ENCODE measurements at places on chromosomes 13 and 19.

GRCh38 chr13:113413898-113414282 lies 39.4 kb downstream of the ADPRHL1 start:
- DNase-seq: no peak

DNA sequence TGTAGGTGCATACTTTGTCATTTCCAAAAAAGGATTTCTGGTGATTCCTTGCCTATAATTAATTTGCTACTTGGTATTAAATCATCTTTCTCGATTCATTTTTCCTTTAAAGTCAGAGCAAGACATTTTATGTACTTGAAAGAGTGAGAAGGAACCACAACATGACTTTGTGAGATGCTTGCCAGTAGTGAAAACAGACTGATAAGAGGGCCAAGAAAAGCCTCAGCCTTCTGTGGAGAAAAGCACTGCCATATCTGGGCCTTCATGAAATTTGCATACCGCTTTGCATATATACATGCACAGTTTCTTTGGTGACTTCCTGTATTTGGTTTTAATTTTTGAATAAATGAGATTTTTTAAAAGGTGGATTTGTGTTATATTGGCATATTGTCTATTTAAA lies 128.4 kb downstream of the CDK8 start:
- DNase-seq: no peak

DNA sequence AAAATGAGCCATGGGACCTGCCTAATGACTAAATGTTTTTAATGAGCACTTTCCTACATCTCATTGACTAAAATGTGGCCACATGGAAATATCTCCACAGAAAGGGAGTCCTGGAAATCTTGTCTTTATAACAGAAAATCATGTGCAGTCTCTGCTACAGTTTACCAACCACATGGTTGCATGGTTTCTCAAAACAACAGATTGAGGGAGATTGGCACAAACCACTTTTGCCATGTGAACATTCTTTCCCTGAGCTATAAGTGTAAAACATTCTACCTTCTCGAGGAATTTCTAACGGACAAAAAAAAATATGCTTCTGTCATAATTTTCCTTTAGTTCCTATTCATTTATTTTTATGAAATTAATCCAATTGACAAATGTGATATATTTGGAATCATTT lies 218.9 kb upstream of the SLITRK5 start:
- no peak for DNase-seq

- no peak for DNase-seq
These were observed 37.0 kb upstream of the NANOS3 start for GRCh38 chr19:13839938-13840304.

- DNase-seq: peak; percentile 4
These were observed 8.6 kb upstream of the CEACAM6 start for GRCh38 chr19:41746593-41747227.

DNA sequence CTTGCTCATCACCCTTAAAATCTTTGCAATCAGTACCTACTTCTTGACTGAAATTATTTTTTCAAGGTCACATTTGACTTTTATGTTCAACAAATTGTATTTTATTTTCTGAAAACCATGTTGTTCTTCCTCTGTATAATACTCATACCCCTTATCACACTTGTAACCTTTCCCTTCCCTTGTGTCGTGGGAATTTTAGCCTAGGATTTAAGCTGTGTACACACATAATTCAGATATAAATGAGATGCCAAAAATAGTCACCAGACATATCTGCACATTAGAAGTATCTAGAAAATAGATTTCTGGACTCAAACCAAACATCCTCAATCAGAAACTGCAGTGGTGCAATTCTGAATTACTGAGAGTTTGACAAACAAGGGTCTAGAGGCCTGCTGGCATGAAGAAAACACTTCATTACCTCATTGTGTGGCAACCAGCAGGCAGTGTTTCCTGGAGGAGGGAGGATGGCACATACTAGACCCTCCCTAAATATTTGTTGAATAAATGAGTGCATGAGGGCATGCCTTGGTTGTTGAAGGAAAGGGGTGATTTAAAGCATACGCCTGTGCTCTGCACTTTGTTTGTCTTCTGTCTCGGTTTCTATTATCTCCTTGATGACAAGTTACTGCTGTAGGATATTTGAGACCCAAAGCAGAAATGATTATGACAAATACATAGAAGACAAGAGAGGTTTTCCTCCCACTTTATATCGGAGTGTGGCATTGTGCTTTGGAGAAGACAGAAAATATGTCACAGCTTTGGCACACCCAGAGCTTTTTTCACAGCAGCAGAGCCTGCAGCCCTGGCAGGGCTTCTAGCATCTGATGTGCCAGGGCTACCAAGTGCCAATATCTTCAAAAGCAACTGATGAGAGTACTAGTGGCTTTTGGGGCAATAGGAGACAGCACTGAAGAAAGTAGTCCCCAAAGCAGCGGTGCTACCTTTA lies 881.1 kb downstream of the PCDH9 start:
- no peak for DNase-seq

DNA sequence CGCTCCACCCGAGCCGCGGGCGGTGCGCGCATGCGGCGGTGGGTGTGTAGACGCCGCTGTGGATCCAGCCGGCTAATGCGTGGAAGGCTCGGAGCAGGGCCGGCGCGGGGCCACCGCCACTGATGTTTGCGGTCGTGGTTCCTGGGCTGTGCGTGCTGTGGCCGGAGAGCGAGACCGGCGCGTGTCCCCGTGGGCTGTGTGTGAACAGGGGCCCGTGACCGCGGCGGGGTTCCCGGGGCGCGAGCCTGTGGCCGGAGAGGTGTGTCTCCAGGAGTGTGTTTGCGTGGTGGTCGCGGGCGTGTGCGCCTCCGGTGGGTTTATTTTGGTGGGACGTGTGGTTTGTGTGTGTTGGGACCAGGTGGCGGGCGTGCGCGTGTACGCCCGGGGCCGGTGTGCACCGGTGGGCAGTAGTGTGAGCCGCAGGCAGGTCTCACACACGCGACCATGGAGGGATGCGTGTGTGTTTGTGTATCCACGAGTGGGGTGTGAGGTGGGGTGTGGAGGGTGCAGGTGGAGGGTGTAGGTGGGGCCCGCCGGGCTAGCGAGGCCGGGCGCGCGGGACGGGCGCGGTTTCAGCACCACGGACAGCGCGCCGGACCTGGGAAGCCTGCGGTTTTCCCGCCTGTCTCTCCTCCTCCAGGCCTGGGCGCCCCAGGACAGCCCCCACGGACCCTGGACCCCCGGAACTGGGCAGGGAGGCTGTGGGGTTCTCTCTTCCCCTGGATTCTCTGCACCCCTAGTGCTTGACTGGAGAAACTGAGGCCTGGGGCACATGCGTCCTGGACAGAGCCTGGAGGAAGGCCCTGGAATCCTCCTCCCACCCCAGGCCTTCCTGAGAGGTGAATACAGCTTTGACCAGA lies 1.6 kb downstream of the HCN2 start:
- no peak for DNase-seq
